ENCODE measurements at places on chromosomes 2 and 18.

- no peak for DNase-seq
These were observed 53.2 kb downstream of the NEMP2 start for GRCh38 chr2:190481339-190481738.

GRCh38 chr2:99478632-99479031 is 11.2 kb downstream of the REV1 start:
- no peak for DNase-seq

DNA sequence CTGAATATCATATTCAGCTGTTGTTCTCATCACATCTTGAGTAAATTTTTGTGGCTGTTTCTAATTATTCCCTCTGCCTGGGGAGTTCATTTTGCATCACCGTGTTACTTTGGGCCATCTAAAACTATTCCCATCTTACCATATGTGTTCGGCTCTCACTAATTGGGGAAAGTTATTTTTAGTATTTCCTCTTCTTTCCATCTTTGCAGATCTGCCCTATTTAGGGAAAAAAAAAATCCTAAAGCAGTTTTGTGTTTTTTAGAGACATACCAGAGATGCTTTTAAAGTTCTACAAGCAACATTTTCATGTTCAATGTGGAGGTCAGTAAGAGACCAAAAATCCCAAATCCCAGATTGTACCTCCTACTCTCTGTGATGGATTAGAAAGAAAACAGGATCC is 111.3 kb upstream of the NDUFV2 start:
- no peak for DNase-seq

- DNase-seq = no peak
These were observed 74.3 kb downstream of the GREB1L start for GRCh38 chr18:21316296-21316695.

- peak; percentile 61 for DNase-seq
These were observed 185.3 kb upstream of the ATP5MC3 start for GRCh38 chr2:175366815-175367214.

DNA sequence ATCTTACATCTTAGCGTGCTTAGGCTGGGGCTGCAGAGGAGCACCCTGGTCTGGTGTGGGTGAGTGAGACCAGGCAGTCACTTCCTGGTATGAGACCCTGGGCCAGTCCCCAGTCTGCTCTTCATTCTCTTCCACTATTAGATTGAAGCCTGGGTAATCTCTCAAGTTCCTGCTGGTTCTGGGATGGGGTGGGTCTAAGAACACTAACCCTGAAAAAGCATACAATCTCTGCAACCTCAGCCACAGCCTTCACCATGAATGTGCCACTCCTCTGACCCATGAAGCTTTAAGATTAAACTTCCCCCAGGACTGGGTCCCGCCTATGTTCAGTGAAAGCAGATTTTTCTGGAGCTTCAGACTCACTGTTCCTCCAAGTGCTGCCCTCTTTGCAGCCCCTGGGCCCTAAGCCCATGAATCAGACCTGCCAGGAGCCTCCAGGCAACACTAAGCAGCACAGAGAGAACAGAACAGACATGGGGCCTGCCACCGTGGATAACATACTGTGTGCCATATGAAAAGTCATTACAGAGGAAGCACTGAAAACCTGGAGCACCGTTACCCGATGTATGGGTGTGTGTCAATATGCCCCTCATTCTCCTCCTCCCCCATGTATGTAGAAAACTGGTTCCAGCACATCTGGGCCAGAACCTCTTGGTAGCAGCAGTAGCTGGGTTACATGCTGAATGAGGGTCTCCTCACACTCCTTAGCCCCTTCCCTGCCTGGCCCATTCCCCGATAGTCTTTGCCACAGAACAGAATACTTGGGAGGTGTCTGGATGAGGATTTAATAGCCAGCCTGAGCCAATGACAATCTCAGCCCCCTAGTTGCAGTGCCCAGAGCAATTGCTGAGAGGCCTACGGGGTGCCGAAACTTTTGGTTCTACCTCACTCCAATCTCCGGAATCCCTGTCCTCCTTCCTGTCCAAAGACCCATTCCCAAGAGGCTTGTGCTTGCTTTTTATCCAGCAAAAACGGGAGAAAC is 2.7 kb upstream of the SIX2 start:
- no peak for DNase-seq

- DNase-seq = no peak
These were observed 11.6 kb downstream of the CNGA3 start for GRCh38 chr2:98357849-98358248.

GRCh38 chr2:148877403-148877740 is 2.3 kb downstream of the KIF5C start:
- no peak for DNase-seq

- DNase-seq = no peak
These were observed 15.6 kb upstream of the ACTG2 start for GRCh38 chr2:73877071-73877802.

DNA sequence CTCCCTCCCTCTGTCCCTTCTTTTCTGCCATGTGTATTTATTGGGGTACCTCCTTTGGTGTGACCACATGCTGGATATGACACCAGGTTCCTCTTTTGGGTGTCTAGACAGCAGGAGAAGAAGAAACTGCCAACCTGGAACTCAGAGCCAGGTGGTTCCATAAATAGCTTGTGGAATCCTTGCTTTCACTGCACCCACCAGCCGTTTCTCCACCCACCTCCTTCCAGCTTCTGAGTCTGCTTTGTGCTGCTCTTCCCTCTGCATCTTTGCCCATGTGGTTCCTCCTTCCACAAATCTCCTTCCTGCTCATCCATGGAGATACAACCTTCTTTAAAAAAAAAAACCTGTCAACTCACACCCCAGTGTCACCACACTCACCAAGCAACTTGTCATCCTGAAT is 80.2 kb upstream of the SKOR2 start:
- no peak for DNase-seq

DNA sequence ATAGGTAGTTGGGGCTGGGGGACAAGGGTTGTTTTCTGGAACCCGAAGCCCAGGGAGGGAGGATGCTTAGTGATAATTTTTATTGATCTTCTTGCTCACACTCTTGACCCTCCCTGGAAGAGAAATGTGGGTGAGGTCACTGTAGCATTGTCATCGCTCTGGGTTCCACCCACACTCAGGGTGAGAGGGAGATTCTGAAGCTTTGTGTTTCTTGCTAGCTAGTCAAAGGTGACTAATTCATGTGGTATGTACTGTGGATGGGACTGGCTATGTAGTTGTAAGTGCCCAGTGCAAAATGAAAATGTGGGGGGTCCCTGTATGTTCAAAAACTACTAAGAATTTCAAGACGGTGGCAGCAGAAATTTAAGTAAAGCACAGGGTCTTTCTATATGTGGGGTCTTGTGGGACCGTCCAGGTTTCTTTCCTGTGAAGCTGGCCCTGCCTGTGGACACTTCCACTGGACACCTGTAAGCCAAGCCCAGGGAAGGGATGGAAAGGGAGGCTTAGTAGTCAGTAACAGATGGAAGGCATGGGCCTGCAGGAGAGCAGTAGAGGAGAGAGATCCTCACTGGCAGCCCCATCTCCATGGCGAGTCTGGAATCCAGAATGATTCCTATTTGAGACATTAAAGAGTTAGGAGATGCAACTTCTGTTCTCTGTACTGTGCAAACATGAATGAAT is 35.0 kb downstream of the TSN start:
- no peak for DNase-seq

- no peak for DNase-seq
These were observed 85.6 kb downstream of the MARCHF4 start for GRCh38 chr2:216286616-216287231.

- no peak for DNase-seq
These were observed 101.1 kb upstream of the GLI2 start for GRCh38 chr2:120634533-120634932.

DNA sequence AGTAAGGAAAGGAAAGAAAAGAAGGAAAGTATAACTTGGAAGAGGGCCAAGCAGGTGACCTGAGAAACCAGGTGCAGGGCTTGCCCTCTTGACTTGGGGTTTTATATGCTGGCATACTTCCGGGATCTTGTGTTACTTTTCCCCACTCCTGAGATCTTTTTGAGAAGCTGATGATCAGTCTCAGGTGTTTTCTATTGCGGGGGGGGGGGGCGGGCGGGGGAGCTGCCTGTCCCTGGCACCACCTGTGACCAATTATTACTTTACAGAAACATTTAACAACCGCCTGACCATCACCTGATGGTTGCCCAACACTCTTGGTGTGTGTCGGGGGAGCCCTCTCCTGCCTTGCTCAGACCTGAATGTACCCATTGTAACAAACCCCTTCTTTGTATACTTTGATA is 6.9 kb upstream of the CASP10 start:
- no peak for DNase-seq

GRCh38 chr2:63862806-63863205 is 21.1 kb downstream of the UGP2 start:
- DNase-seq = no peak

Data from COR-L47 (cell line).